ENCODE measurements at places on chromosomes 12 and 14. TPM values are rescaled to one million over a fixed set of nuclear protein-coding genes. Genes with fewer than 3 reads are reported as not detected.

DNA sequence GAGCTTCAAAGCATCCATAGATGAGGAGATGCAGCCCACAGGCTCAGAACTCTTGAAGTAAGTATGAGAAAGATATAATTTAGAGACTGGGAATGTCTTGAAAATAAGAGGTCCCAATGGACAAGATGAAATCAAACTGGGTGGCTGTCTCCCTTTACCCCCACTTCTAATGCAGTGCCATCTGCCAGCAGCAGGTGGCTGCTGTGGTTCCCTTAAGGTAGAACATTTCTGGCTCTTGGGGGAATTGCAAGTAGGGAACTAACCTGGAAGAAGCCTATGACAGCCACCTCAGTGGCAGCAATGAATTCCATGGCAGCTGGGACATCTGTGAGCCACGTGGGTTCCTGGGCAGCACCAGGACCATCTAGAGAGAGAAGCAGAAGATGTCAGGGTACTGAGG lies 648 bp downstream of the ERP27 start:
- DNase-seq = no peak

- DNase-seq = peak; percentile 42
Measured at GRCh38 chr12:74415633-74416032, 122.0 kb upstream of the ATXN7L3B start.

GRCh38 chr14:58864751-58865513 lies 227.2 kb downstream of the DACT1 start:
- DNase-seq = peak; percentile 87

GRCh38 chr12:31323391-31324115 lies 2.4 kb downstream of the SINHCAF start:
- DNase-seq = peak; percentile 51

GRCh38 chr12:7433276-7433822 lies 10.6 kb downstream of the CD163L1 start:
- no peak for DNase-seq

DNA sequence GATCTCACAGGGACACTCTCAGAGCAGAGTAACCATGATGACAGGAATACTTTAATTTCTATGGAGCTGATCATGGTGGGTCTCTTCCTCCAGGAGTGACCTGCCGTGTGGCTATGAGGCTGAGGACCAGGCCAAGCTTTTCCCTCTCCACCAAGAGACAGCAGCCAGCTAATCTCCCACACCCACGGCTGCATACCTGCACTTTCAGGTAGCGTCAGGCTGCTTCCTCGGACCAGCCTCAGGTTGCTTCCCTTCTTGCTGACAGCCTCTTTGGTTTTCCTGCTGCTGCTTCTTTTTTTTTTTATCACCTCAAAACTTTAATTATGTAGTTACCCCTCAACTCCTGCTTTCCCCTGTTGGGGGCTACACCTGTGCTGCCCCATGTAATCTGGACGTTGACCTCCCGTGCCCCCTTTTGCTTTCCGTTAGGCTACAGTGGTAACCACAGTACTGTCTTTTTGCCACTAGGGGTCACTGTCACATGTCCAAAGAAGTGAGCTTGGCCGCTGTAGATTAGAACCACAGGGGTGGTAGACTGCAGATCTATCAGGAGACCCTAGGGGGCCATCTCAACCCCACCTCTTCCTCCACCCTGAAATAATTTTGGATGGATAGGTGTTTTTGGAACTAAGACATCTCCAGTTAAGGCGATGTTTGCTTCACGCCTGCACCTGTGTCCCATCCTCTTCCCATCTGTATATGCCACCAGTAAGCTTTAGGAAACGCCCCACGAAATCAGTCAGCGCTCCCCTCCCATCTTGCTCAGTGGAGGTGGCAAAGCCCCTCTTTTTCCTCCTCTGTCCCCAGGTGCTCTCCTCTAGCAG lies 7.8 kb upstream of the PIP4K2C start:
- DNase-seq = peak; percentile 59

DNA sequence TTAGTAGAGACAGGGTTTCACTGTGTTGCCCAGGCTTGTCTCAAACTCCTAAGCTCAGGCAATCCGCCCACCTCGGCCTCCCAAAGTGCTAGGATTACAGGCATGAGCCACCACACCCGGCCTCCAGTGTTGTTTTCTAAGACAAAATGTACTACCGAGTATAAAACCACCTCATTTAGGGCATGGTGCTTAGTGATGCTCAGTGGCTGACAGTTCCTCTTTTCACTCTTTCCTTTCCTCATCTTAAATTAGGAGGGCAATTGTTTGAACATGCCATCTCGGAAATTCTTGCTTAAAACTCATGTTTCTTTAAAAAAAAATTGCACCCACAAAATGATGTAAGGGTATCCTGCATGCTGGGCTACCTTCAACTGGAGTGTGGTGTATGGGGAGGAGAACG lies 89.0 kb downstream of the RFX4 start:
- no peak for DNase-seq

- DNase-seq = peak; percentile 91
Measured at GRCh38 chr12:4855121-4855924, 54.4 kb upstream of the KCNA1 start.

Gene CACNA2D4
- 3.5 TPM for total RNA-seq

Gene LAG3
- total RNA-seq = not detected

Gene SLC35F4
- not detected for total RNA-seq
